ENCODE measurements at places on chromosomes 3 and 15.

GRCh38 chr3:8503461-8503860 is 1.8 kb downstream of the LMCD1 start:
- DNase-seq = no peak

- no peak for DNase-seq
These were observed 22.9 kb downstream of the MRAS start for GRCh38 chr3:138371070-138371965.

DNA sequence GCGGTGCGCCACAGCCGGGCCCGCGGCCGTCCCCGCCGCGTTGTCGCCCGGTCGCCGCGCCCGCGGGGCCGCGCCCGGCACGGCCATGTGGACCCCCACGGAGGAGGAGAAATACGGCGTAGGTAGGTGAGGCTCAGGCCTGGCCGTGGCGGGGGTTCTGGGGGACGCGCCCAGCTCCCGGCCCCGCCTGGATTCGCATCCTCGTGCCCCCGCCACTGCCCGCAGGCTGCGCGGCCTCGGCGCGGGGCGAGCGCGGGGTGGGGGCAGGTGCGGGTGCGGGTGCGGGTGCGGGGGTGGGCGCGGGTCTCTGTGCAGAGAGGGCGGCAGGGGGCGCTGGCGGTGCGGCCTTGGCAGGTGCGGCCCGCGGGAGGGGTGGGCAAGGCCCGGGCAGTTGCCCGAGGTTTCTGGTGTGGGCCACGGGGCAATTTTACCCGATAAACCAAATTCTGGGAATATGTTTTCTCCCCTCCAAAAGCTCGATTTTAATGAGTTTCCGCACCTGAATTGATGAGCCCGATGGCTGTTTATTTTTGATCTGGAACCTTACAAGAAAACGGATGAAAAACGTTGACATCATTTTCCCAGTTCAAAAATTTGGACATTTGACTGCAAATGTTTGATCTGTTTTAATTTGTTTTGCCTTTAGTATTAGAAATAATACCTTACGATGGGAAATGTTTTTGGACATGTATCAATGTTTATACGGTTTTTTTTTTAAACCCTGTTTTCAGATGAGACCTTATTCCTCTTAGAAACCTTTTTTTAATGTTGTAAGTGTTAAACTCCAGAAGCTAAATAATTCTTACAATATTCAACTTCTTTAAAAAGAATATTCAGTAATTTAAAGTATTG is 678 bp downstream of the DOCK3 start:
- peak; percentile 27 for DNase-seq

- DNase-seq = peak; percentile 5
These were observed 116.5 kb downstream of the LPP start for GRCh38 chr3:188270423-188270972.

GRCh38 chr3:194843556-194843955 is 157.9 kb downstream of the FAM43A start:
- no peak for DNase-seq

DNA sequence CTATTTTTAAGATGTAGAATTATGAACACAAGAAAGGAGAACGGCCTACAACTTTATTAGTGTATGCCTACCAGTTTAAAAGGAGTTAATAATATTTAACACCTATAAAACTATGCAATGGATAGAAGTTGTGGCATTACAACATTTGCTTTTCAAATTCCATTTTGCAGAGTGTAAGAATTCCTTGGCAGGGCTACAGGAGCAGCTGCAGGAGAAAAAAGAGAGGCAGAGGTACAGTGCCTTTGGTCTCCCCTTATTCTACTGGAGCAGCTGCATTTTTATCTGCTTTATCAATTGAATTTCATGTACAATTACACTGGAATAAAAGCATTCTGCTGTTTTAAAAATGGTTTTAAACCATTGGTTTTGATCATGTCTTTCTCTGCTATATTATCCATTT is 145.7 kb upstream of the KCNH8 start:
- no peak for DNase-seq

DNA sequence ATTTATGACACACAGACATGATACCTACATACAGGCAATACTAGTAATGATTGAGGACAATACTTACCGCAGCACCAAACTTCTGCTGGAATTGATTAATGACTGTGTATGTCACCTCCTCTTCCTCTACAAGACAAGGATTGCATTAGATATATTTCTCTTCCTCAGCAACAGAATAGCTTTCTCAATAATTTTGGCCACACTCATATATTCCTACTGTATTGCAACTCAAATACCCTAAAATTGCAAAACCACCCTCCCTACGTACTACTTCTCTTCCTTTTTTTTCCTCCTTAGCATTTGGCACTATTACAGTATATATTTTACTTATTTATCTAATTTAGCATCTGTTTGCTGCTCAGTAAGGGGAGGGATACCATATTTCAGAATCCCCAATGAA is 14.8 kb downstream of the EXD1 start:
- DNase-seq = no peak

- no peak for DNase-seq
These were observed 29.9 kb downstream of the PDIA5 start for GRCh38 chr3:123096731-123097130.

- DNase-seq = no peak
These were observed 50.3 kb downstream of the SHQ1 start for GRCh38 chr3:72797773-72798543.

- no peak for DNase-seq
These were observed 157.6 kb downstream of the NFKBIZ start for GRCh38 chr3:102006812-102007485.

GRCh38 chr3:23480329-23480714 is 277.2 kb downstream of the UBE2E2 start:
- no peak for DNase-seq
